Bronchial epithelial cell (primary cell): ENCODE measurements at places on chromosomes 11 and 22. TPM values are rescaled to one million over a fixed set of nuclear protein-coding genes. Genes with fewer than 3 reads are reported as not detected.

- no peak for DNase-seq
Observed at GRCh38 chr22:37930952-37931440, 22.4 kb downstream of the C22orf23 start.

- no peak for DNase-seq
Observed at GRCh38 chr11:134485316-134485715, 73.3 kb upstream of the B3GAT1 start.

DNA sequence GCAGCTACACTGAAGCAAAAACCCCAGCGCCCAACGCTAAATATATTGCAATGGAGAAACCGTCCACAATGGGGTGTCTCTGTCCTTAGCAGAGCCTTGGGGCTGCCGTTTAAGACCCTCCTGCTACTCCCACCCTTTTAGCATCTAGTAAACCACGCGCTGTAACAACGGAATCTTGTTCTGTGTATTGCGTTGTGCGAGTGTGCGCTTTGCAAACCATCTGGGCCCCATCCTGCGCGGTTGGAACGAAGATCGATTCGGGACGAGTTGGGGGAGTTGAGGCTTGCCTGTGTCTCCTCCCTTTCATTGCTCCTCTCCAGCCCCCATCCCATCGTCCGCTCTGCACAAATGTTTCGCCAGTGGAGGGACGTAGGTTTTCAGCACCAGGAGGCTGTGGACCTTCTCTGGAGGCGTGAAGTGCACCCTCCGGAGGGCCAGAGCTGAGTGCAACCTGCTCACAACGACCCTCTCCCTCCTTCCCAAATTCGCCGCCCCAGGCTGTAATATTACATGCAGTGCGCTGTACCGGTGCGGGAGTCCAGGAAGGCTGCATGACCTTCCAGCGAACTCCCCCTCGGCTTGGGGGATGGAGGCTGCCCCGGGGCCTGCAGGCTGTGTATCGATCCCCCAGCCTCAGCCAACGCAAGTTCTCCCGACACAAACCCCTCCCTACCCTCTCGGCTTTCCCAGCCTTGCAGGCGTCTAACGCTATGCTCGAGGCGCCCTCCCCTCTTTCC is 1.6 kb upstream of the KMT2A start:
- DNase-seq: no peak

GRCh38 chr22:41338614-41339212 is 37.4 kb downstream of the ZC3H7B start:
- DNase-seq: no peak

OR4A16 gene
- not detected in 2 replicates for total RNA-seq

GRCh38 chr11:45341372-45341771 is 55.2 kb upstream of the SYT13 start:
- DNase-seq: no peak

- peak; percentile 31 for DNase-seq
Observed at GRCh38 chr11:15817001-15817400, 539.3 kb downstream of the SOX6 start.

- no peak for DNase-seq
Observed at GRCh38 chr11:279966-280705, 1.9 kb downstream of the NLRP6 start.

DNA sequence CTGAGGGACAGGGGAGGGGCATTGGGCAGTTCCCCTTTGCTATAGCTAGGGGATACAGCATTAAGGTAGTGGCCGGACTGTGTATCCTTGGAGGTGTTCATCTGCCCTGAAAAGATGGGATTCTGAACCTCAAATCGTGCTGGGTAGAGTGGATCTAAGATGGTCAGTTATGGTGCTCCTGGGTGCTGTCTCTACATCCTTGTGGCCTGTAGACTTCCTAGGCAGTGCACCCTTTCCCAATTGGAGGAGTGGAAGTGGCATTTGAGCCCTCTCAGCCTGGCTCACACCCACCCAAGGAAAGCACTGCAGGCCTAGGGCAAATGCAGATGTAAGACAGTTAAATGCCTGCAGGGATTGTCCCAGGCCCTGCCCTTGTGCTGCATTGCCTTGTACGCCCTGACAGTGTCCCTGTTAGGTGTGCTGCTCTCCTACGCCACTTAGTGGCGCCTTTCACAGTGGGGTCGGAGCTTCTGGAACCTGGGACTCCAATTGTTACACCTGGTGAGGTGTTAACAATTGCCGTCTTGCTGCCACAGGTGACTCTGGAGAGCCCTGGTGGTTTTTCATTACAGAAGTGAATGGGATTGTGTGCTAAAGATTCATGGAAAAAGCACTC is 35.0 kb downstream of the PPFIBP2 start:
- no peak for DNase-seq

CLDN5 gene
- total RNA-seq: 0.38 and 2.4 TPM in 2 replicates

C11orf16 gene
- total RNA-seq: not detected in 2 replicates

GRCh38 chr11:14858404-14858803 is 33.6 kb downstream of the CYP2R1 start:
- no peak for DNase-seq

CEND1 gene
- total RNA-seq: not detected in 2 replicates

DNA sequence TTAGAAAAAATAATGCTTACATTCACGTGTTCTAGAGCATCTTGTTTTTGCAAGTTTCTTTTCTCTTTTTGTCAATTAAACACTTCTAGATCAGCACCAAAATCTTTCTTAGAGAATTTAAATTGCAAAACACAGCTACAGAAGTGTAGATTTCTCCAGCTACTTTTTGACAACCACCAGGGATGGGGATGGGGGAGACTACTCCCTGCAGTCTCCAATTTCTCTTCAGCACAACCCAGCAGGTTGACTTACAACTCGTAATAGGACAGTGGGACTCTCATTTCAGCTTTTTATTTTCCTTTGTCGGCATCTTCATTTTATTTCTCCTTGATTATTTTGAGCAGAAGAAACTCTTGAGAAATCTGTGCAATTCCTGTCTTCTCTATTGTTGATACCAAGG is 441.2 kb downstream of the LRRC4C start:
- DNase-seq: no peak

- no peak for DNase-seq
Observed at GRCh38 chr22:35554297-35554845, 13.7 kb downstream of the RASD2 start.

GLYAT gene
- not detected in 2 replicates for total RNA-seq

- peak; percentile 63 for DNase-seq
Observed at GRCh38 chr11:33000181-33000580, 15.5 kb upstream of the DEPDC7 start.

- DNase-seq: no peak
Observed at GRCh38 chr11:69880826-69881445, 61.7 kb upstream of the FGF3 start.

DNA sequence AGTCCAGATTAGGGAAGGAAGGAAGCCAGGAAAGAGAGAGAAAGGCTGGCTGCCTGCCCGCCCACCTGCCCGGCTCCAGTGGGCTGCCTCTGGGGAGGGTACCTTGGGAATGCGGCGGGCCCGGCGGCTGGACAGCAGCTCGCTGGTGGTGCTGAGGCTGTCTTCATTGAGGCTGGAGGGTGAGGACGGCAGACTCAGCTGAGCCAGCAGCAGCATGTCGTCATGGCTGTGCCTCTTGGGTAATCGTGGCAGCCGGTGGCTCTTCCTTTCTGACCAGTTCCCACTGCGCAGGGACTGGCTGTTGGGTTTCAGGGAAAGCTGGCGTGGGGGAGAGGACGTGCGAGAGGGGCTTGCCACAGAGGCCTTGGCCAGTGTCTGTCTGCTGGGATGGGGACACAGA is 32.9 kb downstream of the RPL27A start:
- DNase-seq: no peak

GTPBP1 gene
- total RNA-seq: 28.7 and 47.0 TPM in 2 replicates

DNA sequence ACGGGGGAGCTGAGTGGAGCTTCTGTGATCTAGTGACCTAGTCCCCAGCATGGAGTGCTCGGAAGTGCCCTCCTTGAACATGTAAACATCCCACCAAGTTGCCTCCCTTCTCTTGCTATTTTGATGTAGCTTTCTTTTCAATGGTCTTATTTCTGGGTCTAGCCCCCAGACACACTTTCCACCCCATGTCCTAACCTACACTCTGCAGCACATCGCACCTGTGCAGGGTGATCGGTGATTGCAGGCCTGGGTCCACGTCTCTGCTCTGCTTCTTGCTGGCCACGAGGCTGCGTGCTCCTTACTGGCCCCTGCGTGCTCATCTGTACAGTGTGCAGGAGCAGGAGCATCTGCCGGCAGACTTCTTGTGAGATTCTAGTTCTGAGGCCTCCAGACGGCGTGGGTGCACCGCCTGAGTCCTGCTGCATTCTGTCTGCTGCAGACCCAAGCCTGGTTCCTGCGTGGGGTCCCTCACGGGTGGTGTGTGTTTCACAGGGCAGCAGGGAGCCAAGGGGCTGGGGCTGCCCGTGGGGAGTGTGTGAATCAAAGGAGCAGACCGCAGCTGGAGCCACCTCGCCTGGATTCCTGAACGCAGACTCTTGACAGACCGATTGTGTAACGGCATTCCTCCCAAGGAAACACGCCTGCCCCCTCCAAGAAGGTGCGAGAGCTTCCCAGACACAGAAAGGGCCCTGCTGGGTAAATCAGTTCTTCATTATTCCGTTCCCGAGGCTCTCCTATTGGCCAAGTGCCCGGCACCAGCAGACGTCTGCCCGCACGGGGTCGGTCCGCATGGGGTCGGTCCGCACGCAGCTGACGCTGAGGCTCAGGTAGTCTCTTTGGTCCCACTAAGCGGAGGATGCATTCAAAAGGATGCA is 44.4 kb upstream of the MYEOV start:
- DNase-seq: peak; percentile 41

GRCh38 chr11:62013537-62014476 is 46.4 kb upstream of the FTH1 start:
- peak; percentile 46 for DNase-seq

DNA sequence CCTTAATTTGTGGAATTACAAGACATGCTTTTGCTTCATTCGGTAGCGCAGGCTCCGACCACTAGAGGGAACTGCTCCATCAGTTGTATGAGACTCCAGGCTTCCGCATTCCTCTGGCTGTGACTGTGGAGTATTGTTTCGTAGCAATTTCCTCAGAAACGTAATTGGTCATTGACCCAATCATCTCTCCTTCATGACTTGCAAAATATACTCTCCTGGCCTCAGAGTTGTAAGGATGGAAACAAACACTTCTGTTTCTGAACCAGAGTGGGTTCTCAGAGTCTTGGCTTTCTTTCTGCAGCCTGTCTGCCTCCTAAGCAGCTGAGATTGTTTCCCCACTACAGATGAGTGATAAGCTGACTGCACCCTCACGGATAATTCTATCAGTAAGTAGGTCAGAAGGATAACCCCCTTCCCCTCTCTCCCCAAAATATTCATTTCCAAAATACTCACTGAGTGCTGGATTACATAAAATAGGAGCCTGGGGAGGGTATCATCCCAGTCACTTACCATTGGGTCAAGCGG is 146.8 kb upstream of the ZC3H12C start:
- peak; percentile 94 for DNase-seq

GRCh38 chr11:13327421-13327820 is 49.8 kb downstream of the BMAL1 start:
- no peak for DNase-seq

- no peak for DNase-seq
Observed at GRCh38 chr11:14314127-14314526, 44.9 kb downstream of the RRAS2 start.

DNA sequence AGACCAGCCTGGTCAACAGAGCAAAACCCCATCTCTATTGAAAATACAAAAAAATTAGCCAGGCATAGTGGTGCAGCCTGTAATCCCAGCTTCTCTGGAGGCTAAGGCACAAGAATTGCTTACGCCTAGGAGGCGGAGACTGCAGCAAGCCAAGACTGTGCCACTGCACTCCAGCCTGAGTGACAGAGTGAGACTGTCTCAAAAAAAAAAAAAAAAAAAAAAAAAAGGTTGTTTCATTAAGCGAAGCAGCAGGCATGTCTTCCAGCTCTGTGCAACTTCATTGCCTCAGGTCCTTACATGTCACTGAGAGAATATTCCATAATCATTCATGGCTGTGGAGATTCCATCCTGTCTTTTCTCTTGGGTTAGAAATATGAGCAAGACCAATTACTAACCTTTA is 16.9 kb downstream of the GAB2 start:
- DNase-seq: no peak

DNA sequence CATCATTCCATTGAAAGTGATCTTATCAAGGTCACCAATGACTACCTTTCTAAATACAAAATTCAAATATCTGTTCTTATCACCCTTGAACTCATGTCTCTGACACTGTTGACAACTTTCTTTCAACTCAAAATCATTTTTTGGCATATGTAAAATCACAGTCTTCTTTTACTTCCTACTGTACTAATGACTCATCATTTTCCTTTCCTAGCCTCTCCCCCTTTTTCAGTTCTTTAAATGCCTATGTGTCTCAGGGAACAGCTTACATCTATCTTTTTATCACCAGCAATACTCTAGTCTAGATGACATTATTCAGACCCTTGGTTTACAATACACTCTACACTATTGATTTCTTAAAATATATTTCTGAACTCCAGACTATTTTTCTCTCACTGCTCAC is 2220.7 kb upstream of the RAG2 start:
- peak; percentile 10 for DNase-seq

DNA sequence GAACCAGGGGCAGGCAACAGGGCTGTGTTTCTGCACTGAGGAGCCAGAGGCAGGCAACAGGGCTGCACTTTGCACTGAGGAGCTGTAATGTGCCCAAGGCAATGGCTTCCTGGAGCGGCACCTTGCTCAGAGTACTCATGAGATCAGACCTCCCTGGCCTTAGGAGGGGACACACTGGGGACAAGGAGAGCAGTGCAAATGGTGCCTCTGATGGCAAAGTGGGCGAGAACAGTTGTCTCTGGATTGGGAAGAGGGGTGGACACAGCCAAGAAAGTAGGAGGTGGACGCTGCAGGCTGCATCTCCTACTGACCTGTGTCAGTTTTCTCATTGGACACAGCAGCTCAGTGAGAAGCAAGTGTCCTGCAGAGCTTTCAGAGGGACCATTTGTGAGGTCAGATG is 1443.3 kb downstream of the TBC1D22A start:
- DNase-seq: no peak
